ENCODE measurements at places on chromosomes 6 and 20.

DNA sequence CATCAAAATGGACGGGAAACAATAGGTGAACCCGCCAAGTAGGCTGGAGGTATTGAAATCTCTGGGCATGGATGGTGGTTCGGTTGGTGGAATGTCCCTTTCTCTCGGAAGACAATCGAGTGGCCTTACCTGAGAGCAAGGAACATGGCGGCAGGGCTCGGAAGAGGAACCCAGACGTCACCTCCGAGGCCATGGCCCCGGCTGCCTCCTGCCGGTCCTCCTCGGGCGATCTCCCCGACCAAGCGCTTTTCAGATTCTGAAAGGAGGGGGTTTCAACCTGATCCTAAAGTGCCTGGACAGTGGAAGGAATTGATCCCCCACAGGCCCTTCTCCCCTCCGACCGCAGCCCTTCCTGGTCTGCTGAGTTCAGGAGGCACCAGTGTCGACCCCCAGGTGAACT, 47.2 kb downstream of the GNAS-AS1 start:
- no peak for DNase-seq

DNA sequence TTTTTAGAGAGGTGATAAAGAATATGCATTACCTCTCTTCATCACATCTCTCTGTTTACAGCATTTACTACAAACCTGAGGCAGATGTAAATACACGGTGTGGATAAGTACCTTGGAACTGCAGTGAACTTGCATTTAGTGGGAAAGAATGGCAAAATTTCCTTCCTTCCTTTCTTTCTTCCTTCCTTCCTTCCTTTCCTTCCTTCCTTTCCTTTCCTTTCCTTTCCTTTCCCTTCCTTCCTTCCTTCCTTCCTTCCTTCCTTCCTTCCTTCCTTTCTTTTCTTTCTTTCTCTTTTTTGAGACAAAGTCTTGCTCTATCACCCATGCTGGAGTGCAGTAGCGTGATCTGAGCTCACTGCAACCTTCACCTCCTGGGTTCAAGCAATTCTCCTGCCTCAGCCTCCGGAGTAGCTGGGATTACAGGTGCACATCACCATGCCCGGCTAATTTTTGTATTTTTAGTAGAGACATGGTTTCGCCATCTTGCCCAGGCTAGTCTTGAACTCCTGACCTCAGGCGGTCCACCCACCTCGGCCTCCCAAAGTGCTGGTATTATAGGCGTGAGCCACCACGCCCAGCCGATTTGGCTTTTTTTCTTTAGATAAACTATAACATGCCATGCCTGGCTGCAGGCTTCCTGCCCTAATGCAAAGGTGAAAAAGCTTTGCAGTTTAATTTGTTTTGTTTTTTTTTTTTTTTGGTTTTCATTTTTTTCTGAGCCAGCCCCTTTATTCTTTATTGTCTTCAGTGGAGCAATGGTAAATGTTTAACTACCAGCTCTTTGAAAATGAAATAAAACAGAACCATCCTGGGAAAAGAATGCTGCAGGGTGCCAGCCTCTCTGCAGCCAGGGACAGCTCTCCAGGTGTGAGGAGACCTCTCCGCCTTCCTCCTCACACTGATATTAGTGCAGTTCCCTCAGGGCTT, 64.2 kb upstream of the NEDD9 start:
- no peak for DNase-seq

DNA sequence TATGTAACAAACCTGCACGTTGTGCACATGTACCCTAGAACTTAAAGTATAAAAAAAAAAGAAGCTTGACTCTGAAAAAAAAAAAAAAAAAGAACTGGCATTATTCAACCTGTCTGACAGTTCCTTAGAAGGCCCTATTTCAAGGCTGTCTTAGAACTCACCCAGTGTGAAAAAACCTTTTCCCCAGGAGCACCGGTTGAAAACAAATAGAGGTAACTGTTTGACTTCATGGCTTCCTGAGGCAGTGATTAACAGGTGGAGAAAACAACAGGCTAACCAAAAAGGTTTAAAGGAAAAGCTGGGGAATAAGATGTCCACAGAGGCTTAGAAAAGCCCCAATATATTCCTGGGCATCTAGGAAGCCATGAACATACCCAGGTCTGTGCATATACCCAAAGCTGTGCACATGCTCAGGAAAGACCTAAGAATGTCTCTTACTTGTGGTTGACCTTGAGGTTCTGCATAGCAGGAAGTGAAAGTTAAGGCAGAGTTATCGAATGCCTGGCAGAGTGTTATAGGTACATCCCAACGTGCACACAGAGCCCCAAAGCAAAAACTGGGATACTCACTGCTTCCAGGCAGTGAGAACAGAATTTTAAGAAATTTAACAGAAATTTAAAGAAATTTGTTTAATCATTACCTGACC, 7.0 kb downstream of the UQCC1 start:
- DNase-seq: peak; percentile 15

- DNase-seq: no peak
Observed at GRCh38 chr6:1871724-1872315, 262.1 kb downstream of the FOXC1 start.

GRCh38 chr20:38248133-38248532, 12.4 kb downstream of the KIAA1755 start:
- DNase-seq: no peak

- no peak for DNase-seq
Observed at GRCh38 chr6:125294925-125295324, 6.8 kb downstream of the HDDC2 start.

GRCh38 chr6:109081516-109082187, 13.0 kb downstream of the SESN1 start:
- DNase-seq: no peak

- no peak for DNase-seq
Observed at GRCh38 chr20:59782986-59783640, 150.3 kb downstream of the SYCP2 start.
